ENCODE measurements at places on chromosomes 7 and 10.

- no peak for DNase-seq
Observed at GRCh38 chr7:55591282-55591931, 19.1 kb upstream of the VOPP1 start.

- DNase-seq = no peak
Observed at GRCh38 chr7:116384936-116385635, 114.5 kb upstream of the CAV2 start.

DNA sequence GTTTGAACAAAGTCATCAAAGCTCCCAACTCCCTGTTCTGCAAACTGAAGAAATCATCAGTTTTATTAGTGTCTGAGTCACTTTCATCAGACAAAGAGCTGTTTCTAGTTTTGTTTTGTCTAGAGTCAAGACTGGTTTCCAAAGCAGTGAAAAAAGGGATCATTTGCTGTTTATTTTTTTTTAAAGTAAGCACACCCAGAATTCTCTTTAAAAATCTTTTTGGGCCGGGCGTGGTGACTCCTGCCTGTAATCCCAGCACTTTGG, 972.0 kb upstream of the CELF2 start:
- DNase-seq = no peak

DNA sequence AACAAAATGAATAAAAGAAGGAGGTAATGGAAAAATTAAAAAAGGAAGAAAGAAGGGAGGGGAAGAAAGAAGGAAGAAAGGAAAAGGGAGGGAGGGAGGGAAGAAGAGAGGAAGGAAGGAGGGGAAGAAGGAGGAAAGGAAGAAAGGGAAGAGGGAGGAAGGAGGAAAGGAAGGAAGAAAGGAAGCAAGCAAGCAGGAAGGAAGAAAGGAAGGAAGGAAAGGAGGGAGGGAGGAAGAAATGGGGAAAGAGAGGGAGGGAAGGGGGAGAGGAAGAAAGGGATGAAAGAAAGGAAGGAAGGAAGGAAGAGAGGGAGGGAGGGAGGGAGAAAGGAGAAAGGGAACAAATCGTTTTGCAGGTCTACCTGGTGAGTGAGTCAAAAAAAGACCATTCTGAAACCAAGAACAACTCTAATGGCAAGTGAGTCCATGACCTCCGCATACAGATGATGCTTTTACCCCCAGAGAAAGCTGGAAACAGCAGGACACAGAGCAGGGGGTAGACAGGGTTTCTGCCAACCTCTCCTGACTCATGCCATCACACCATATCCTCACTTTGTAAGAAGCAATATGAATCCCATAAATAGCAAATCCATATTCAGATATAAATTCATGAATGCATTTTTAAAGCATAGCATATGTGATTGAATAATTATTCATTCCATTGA, 1112.9 kb upstream of the AUTS2 start:
- no peak for DNase-seq

- DNase-seq = no peak
Observed at GRCh38 chr10:6649903-6650302, 69.8 kb upstream of the PRKCQ start.

DNA sequence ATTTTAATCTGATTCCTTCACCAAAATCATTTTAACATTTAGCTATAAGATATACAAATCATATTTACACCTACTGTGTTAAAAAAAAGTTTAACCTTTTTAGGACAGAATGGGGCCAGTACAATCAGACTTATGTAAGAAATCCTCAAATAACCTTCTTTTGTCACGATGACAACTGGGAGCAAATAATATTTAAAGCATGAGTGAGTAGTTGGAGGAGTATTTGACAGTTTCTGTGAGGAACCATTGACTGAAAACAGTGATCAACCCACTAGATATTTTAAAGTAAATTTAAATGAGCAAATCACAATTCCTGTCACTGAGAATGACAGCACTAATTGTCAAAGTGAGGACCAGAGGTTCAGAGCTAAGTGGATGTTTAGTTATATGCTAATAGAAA, 289.1 kb downstream of the CNTNAP2 start:
- no peak for DNase-seq

- DNase-seq = no peak
Observed at GRCh38 chr7:117582219-117582704, 102.4 kb downstream of the CFTR start.

- no peak for DNase-seq
Observed at GRCh38 chr10:3424111-3424851, 251.7 kb upstream of the PITRM1 start.

GRCh38 chr10:77493851-77494261, 143.8 kb downstream of the KCNMA1 start:
- no peak for DNase-seq

DNA sequence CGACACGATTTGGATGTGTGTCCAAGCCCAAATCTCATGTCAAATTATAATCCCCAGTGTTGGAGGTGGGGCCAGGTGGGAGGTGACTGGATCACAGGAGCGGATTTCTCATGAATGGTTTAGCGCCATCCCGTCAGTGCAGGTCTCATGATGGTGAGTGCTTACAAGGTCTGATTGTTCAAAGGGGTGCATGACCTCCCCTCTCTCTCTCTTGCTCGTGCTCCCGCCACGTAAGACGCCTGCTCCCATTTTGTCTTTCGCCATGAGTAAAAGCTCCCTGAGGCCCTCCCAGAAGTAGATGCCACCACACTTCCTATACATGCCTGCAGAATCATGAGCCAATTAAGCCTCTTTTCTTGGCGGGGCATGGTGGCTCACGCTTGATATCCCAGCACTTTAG, 71.5 kb upstream of the NANOS1 start:
- no peak for DNase-seq

DNA sequence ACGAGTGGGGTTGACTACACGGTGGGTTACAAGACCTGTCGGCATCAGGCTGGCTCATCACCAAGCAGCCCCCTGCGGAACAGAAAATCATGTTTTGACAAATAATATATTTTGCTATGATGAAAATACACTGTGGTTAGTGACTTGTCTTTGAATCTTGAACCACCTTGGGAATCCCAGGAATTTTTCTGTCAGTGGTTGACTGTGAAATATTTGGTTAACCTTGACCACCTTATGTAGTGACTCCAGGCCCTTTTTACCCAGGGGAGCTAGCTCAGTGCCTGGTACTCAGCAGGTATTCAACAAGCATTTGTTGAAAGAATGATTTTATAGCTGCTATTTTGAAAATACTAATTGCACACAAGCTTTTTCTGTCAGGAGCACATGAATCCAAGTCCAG, 406.0 kb downstream of the PHF14 start:
- no peak for DNase-seq

DNA sequence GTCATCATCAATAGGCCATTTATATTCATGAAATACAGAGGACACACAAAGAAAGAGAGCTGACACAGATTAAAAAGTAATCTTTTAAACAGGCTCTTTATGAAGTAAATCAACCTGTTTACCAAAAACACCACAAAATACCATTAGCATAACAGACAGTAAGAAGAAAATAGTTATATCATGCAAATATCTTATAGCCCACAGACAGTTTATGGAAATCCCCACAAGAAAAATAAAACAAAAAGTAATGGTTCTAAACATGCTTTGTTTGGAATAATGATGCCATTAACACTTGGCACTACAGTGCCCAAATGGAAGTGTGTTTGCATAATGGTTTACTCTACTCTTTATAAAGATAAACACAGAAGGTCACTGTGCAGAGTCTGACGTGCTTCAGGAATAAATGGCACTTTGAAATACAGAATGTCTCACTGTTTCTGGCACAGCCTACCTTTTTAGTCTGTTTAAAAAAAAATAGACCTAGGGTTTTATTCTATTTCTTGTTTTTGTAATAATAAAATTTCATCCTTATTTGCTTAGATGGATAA, 30.1 kb downstream of the SEMA3D start:
- no peak for DNase-seq

DNA sequence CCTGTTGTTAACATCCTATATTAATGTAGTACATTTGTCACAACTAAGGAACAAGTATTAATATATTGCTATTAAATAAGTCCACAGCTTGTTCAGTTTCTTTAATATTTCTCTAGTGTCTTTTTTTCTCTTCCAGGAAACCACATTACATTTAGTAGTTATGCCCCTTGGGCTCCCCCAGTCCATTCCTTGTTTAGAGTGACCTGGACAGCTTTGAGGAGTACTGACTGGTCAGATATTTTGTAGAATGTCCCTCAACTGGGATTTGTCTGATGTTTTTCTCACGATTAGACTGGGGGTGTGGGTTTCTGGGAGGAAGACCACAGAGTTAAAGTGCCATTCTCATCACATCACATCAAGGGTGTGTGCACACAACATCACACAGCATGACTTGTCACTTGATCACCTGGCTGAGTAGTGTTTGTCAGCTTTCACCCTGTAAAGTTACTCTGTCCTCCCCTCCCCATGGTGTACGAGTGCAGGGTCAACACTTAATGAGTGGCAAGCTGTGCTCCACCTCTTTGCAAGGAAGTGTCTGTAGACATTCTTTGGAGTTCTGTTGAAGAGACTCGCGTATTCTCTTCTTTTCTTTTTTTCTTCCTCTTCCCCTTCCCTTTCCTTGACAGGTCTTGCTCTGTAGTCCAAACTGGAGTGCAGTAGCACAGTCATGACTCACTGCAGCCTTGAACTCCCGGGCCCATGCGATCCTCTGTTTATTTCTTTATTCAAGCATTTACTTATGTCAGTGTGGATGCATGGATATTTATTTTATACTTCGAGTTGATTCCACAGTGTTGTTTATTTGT, 10.2 kb downstream of the LMTK2 start:
- DNase-seq = no peak

- DNase-seq = no peak
Observed at GRCh38 chr7:144941127-144941526, 105.3 kb upstream of the TPK1 start.

GRCh38 chr7:115679976-115680375, 350.6 kb downstream of the TFEC start:
- DNase-seq = no peak

Measured in stimulated activated CD4-positive, alpha-beta T cell treated with anti-CD3 and anti-CD28 coated beads, Interleukin-4, amount 100 ng/mL, for 48 hours (primary cell).